Liver (tissue), 10 donors: ENCODE measurements at places on chromosomes 5 and 9.
A peak's percentile ranks its signal among the peaks of the same experiment; 100 is the strongest.

- no peak for DNase-seq
Observed at GRCh38 chr5:133624316-133624715, 12.0 kb upstream of the FSTL4 start.

DNA sequence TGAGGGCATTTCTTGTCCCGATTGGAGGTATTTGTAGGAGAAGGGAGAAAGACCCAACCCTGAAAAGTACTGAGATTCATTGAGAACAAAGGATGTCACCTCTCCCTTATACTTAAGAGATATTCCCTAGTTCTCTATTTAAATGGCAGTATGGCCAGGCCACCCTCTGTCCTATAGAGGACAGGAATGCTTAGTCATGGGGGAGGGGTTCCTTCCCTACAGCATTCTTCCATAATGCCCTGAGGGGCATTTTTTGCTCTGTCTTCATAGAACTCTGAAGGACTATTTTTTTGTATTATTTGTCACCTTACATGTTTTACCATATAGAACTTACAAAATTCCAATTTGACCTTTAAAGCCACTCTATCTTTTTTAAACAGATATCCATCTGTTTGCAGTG lies 176.3 kb downstream of the TMEM161B start:
- DNase-seq, result no peak

DNA sequence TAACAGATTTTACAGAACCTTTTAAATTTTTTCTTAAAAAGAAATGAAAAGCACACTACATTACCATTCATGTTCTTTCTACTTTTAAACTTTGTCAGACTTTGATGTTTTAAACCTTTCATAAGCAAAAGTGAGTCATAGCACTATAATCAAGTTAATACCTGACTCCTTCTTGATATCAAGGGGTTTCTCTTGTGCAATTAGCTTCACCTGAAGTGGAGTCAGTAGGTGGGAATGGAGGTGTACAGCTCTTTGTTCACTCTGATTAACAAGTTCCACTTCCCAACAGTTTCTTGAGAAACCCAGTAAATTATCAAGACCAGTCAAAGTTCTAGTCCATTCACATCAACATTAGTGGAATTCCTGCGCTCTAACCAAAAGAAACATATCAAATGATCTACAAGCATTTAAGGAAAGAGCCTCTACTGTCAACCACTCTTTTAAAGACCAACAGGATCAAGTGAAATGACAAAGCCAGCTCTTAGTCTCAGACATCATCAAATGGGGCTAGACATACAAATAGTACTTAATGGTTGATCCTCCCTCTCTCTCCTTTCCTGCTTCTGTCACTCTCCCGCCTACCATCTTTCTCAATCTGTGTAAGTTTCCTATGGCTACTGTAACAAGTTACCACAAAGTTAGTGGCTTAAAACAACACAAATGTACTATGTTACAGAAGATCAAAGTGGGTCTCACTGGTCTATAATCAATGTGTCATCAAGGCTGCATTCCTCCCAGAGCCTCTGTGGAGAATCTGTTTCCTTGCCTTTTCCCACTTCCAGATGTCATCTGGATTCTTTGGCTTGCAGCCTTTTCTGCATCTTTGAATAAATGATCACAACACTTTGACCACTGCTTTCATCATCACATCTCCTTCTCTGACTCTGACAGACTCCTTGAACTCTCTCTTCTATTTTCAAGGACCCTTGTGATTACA lies 68.0 kb downstream of the HINT1 start:
- DNase-seq, result no peak

DNA sequence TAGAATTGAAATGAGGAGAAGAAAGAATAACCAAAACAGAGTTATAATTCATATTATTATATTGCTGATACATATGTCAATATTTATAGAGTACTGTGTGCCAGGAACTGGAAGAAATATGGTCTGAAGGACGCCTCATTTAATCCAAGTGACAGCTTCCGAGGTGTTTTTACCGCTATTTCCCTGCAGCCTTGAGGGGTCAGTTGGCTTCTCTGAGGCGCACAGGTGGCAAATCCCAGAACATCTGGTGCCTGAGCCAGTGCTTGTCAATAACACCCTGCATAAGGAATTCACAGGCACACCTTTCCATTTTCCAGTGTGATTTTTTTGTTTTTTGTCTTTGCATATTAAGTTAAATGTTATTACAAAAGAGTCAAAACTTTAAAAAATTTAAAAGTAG lies 43.3 kb upstream of the CTSL start:
- DNase-seq, result no peak

DNA sequence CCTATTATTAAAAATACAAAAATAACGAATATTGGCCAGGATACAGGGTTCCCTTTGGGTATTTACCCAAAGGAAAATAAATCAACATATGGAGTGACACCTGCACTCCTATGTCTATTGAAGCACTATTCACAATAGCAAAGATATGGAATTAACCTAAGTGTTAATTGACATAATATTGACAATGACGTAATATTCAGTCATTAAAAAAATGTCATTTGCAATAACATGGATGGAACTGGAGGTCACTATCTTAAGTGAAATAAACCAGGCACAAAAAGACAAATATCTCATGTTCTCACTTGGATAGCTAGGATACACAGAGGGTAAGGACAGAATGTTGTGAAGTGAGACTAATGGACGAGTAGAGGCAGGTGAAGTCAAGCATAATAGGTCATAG lies 326.3 kb upstream of the PTGER4 start:
- no peak for DNase-seq

GRCh38 chr5:107302441-107302840 lies 368.3 kb downstream of the EFNA5 start:
- no peak for DNase-seq

- no peak for DNase-seq
Observed at GRCh38 chr9:72254901-72255545, 105.8 kb downstream of the GDA start.

- no peak for DNase-seq
Observed at GRCh38 chr5:58183786-58184085, 276.1 kb downstream of the PLK2 start.

DNA sequence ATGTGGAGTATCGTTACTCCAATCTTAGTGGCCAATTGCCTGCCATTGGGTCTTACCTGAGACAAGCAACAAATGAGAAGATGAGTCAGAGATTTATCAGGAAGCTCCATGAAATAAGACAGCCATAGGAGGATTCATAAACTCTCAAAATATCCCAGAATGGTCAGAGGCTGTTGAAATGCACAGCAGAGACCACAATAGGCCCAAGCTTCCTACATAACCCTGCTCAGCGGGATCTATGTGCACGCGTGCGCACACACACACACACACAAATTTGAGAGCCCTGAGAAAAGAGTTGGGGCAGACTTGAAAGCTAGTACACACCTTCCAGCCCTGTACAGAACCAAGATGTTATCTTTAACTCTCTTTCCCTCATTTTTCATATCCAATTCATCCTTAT lies 9.8 kb downstream of the UIMC1 start:
- no peak for DNase-seq

- DNase-seq, result no peak
Observed at GRCh38 chr5:67027171-67027570, 169.4 kb downstream of the CD180 start.

GRCh38 chr5:103446813-103447212 lies 115.8 kb downstream of the NUDT12 start:
- no peak for DNase-seq

DNA sequence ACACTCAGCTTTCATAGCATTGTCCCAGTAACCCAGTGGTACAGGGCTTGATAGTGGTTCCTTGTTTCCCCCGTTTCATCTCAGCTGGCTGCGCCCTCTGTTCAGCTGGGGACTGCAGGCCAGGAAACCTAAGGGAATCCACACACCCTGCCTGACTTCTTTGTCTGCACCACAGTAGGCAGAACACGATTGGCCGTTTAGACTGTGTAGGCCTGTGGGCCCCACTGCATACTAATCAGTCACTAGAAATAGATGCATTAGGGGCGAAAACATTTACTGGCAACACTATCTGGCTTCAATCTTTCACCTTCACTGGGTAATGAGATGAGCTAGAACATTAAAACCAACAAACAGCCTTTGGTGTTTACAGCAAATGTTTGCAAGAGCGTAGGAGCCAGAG lies 512.7 kb upstream of the BRINP1 start:
- DNase-seq, result no peak

DNA sequence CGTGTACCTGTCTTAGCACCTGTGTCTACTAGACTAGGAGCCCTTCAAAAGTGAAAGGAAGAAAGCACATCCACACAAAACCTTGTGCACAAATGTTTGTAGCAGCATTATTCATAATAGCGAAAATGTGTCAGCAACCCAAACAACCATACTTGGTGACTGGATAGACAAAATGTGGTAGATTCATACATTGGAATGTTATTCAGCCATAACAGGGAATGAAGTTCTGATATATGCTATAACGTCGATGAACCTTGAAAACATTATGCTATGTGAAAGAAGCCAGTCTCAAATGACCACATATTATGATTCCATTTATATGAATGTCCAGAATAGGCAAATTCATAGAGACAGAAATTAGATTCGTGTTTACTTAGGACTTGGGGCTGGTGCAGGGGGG lies 57.8 kb upstream of the LARP1 start:
- DNase-seq, result no peak

DNA sequence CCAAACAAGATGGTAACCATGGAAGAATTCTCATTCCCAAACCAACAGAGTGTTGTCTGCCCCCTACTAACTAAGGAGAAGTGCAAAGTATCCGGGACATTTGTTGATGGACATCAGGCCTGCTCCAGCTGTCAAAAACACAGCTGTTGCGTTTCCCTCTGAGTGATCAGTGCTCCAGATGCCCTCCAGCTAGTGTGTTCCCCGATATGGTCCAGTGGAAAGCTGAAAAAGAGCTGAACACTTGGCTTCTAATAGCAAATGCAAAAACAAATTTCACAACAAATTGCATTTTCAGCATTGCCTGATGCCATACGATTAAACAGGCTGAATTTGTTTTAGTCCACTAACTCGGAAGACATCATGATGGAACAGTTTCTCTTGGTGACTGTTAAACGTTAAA lies 1398.7 kb downstream of the PTPRD start:
- no peak for DNase-seq

- DNase-seq, result no peak
Observed at GRCh38 chr5:766666-767431, 17.7 kb downstream of the ZDHHC11B start.

DNA sequence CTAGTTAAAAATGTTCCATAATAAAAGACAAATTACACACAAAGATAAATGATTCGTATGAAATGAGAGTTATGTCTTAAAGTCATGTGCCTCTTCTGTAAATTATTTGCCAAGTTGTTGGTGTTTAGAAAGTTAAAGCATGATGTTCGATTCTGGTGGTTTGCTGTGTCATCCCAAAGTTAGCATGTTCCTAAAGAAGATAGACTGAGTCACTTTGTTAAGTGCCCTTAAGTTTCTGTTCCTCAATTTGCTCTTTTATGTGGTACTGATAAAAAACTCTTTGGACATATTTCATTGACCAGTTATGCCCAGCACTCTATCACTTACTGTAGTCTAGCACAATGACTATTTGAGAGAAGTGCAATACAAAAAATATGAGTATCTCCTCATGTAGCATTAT lies 366.9 kb upstream of the ZNF608 start:
- no peak for DNase-seq

GRCh38 chr5:168951356-168951755 lies 349.6 kb downstream of the SLIT3 start:
- DNase-seq, result no peak

GRCh38 chr9:115285836-115286235 lies 167.9 kb upstream of the TNC start:
- DNase-seq, result no peak

DNA sequence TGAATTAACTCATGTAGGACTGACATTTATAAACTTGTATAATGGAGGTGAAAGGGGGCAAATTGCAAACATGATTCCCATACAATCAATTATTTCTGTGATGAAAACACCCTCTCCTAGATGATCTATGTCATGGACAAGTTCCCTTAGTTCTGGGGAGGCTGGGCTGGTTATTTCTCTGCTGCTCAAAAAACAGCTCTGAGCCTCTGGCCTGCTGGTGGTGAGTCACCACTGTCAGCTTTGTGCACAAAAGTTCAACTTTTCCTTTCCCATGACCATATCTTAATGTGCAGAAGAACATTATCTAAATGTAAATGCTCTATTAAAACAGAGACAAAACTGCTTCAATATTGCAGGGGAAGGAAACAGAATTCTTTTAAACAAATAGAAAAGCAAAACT lies 85.0 kb downstream of the HMHB1 start:
- DNase-seq, result no peak

- peak; percentile 54 for DNase-seq
Observed at GRCh38 chr5:56200971-56201666, 32.0 kb downstream of the ANKRD55 start.

DNA sequence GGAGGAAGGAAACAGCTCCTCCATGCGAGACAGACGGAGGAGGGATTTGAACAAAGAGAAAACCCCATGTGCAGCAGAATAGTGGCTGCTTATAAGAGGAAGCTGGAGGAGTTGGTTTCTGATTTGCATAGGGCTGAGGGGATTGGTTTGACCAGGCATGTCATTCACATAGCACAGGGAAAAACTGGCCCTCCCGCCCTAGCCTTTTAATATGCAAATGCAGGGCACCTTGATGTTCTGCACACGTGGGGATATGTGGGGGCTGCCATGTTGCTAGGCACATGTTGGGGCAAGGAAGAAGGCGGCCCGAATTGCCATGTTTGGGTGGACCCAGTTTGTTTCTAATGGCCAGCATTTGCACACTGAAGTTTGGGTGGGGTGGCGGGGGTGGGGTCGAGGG lies 42.2 kb downstream of the OSMR start:
- no peak for DNase-seq

- no peak for DNase-seq
Observed at GRCh38 chr5:125042261-125042890, 295.9 kb upstream of the ZNF608 start.

- DNase-seq, result no peak
Observed at GRCh38 chr5:43771611-43772031, 168.6 kb downstream of the NNT start.

DNA sequence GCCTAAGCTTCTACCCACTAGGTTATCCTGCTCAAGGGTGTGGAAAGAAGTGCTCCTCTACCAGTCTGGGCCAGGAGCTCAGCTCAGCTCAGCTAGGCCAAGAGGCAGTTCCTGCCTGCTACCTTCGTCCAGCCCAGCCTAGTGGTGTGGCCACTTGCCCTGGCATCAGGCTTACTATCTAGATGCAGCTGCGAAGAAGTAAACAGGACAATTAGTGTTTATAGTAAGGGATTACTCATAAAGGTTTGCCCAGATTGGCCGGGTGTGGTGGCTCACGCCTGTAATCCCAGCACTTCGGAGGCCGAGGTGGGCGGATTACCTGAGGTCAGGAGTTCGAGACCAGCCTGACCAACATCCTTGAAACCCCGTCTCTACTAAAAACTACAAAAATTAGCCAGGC lies 12.8 kb upstream of the SPATA24 start:
- DNase-seq, result no peak
